Cerebellar nuclear complex (tissue), 1 donor: ENCODE measurements at places on chromosomes 4 and X.

DNA sequence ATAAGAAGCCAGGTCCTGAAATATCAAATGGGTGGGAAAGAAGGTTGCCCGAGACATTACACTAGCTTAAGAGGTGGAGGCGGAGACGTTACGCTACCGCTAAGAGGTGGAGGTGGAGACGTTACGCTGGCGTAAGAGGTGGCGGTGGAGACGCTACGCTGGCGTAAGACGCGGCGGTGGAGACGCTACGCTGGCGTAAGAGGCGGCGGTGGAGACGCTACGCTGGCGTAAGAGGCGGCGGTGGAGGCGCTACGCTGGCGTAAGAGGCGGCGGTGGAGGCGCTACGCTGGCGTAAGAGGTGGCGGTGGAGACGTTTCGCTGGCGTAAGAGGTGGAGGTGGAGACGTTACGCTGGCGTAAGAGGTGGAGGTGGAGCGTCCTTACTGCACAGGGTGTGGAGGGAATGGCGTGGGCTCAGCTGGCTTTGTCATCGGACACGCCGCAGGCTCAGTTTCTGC, 12.8 kb downstream of the CYP4V2 start:
- no peak for DNase-seq

DNA sequence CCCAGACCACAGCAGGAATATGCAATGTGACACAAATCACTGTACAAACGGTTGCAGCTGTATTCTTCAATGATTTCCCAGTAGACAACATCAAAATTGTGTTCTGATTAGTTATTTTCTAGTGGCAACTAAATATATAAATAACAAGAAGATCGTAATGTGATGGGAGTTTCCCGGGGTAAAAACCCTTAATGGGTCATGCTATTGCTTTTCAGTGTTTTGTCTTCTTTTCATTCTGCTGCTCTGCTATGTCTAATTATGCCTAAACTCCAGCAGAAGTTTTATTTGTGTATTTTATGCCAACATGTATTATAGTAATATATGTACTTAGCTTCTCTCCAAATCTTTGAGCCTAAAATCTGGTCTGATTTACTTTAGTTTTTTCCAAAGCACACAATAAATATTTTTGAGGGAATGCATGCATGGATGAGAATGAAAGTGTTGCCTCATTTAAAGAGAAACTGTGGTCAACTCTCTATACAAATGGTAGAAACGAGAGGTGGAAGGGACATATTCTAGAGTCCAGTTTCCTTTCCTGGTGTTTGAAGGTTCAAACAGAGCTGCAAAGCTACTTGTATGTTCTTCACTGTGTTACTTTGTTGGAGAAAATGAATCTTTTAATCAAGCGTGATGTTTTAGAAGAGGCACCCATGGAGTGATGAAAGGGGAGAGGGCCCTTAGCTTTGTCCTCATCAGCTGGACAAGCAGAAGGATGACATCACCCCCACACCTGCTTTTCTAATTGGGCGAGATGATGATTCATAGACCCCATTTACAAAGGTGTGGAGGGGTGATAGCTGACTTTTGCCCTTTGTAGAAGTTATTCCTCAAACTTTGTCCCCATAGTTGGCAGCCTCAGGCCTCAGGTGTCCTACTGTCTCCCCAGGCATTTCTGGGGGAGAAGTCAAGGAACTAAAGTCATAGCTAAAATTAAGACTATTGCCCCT, 129.7 kb downstream of the FRAS1 start:
- DNase-seq: no peak

- no peak for DNase-seq
Measured at GRCh38 chrX:137194164-137194563, 160.4 kb upstream of the GPR101 start.

GRCh38 chrX:39752815-39753214, 344.9 kb downstream of the BCOR start:
- no peak for DNase-seq

DNA sequence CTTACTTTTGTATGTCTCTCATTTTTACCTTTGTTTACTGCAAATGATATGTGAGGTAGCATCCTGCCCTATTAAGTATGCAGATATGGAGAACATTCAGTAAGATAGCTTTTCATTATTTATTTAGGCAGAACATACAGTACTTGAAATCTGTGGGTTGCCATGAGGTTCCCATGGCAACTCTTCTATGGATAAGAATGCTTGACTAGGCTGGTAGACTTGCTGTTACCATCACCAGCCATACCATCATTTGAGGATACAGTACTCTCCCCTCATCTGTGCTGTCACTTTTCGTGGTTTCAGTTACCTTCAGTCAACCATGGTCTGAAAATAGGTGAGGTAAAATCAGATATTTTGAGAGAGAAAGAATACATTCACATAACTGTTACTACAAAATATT, 56.7 kb downstream of the NAF1 start:
- DNase-seq: no peak

- DNase-seq: no peak
Measured at GRCh38 chr4:161273607-161274006, 890.2 kb downstream of the FSTL5 start.

- no peak for DNase-seq
Measured at GRCh38 chr4:10832806-10833628, 148.4 kb upstream of the CLNK start.

- no peak for DNase-seq
Measured at GRCh38 chr4:6961496-6962210, 52.0 kb downstream of the TBC1D14 start.

- no peak for DNase-seq
Measured at GRCh38 chrX:19904778-19905367, 17.5 kb upstream of the SH3KBP1 start.

DNA sequence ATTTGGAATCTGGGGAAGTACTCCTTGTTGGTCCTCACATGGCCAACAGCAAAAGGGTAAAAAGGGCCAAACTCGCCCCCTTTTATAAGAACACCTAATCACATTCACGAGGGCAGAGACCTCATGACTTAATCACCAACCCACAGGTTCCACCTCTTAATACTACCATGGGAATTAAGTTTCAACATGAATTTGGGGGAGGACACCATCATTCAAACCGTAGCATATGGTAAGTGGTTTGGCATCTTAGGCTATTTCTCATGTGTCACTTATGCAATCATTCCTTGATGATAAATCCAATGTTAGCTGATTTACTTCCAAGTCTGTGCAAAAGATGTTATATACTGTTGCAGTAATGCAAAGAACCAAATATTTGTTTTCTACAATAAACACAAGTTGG, 302.9 kb upstream of the FAM241A start:
- no peak for DNase-seq

DNA sequence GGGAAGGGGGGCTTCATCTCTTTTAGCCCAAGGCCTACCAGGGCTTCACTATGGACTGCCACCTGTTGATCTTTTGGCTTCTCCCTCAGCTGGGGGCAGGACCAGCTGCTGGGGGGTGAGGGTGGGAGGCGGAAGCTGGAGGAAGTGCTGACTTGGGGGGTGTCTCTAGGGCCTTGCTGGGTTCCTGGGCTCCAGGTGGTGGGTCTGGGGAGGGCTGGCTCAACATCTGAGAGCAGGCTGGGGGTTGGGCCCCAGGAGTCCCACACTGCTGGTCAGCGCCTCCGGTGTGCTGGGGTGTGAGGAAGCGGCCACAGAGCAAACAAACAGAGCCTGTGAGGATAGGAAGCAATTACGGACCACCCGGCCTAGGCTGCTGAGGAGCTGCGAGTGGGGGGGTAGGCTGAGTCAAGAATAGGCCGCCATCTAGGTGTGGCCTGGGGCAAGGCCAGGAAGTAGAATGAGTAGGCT, 85.7 kb downstream of the EFNB1 start:
- no peak for DNase-seq

GRCh38 chr4:113711883-113712662, 49.5 kb downstream of the CAMK2D start:
- DNase-seq: no peak

DNA sequence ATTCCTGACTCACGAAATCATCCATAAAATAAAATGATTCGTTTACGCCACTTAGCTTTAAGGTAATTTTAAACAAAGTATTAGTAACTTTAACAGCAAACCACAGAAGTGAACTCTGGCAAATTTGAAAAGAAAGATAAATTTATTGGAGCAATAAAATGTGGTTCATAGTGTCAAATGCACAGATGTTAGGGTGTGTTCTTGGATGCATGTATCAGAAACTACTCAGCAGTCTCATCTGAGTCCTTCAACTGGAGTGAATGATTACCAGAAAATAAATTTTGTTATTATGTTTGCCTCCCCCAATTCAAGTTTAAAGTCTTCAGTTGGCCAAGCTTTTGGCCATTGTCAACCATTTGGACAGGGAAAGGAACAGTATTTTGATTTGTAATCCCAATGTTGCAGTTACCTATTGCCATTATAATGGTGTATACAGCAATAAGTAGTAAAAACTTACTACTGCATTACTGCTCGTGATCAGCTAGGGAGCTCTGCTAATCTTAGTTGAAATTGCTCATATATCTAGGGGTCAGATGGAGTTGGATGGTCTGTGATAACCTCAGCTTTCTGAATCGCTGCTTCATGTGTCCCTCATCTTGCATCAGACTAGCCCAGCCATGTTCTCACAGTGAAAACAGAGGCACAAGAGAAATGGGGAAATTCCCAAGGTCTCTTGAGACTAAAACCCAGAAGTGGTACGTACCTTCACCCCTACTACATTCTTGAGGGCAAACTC, 254.6 kb upstream of the KCNIP4 start:
- DNase-seq: no peak

DNA sequence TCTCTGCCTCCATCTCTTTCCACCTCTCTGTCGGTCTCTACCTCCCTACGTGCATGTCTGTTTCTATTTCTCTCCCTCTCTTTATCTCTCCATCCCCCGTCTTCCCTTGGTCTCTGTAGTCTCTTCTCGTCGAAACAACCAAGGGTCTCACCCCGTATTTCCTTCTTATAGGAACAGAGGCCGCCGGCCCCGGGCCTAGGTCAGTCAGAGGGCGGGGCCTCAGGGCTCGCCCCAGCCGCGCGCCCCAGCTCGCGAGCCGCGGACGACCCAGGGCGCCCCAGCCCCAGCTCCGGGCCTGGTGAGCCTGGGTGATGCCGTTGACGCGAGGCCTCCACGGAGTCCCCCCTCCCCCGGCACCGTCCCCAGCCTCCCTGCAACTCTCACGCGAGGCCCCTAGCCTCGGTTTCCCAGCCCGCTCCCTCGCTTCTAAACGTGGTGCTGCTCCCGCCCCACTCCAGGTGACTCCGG, 6.6 kb downstream of the TIMM17B start:
- no peak for DNase-seq

DNA sequence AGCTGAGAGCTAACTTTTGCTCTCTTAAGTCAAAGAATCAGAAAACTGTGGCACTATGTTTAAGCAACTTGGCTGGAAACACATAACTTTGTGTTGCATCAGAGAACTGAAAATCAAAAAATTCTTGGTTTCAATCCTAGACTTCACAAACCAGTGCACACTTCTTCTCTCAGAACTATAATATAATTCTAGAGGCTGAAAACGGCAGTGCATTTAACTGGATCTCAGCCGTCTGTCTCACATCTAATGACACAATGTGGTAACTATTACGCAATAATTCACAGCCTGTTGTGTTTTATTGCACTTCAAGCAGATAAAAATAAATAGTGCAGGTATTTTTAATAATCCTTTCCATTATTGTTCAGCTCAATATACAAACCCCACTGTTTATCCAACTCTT, 260.6 kb upstream of the DIAPH2 start:
- DNase-seq: no peak

DNA sequence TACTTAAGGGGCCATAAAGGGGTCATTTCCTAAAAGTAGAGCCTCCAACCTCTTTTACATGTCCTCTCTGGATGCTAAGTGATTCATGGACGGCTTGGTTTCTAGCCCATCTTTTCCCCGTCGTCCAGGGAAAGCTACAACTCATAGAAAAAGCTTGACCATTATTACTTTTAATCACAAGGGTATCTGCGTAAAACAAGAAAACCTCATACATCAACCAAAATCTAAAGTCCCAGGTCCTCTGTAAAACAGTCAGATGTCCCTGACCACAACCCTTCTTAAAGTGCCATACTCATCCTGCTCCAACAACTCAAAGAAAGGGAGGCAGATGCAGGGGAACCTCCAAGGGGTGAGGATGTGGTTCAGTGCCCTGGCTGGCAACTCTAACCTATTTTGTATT, 29.6 kb downstream of the ADGRA3 start:
- no peak for DNase-seq

GRCh38 chr4:165879641-165880040, 6.6 kb downstream of the TLL1 start:
- DNase-seq: no peak

DNA sequence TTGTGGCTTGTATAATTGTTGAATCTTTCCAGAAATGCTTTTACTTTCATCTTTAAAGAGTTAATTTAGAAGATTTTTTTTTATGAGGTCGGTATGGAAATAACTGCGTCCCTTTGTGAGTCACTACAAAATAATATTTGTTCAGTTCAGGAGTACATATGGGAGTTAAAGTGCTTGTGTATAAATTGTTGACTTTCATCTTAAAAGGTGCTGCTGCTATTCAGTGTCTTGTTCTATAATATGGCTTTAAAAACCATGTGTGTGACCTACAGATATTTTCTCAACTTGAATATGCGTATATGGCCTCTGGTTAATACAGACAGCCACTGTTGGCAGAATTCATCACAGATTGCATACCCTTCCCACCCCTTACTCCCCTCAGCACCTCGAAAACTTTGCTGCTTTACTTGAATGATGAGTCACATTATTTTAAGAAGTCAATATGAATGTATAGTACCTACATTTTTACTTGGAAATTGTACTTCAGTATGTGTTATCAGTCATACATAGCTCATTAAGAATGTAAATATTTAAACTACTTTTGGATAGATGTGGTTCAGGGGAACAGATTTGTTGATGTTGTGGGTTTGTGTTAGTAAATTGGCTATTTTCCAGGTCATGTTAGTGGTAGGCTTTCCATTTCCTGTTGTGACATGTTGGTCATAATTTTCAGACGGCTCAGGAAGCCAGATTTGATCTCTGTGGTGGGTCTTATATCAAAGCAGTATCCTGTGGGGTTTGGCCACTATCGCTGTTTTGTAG, 1.5 kb downstream of the CLCN3 start:
- DNase-seq: no peak

- no peak for DNase-seq
Measured at GRCh38 chr4:80069108-80069836, 3.8 kb downstream of the ANTXR2 start.

- no peak for DNase-seq
Measured at GRCh38 chr4:52588097-52588496, 71.0 kb downstream of the USP46 start.

GRCh38 chrX:5730556-5730955, 498.1 kb downstream of the NLGN4X start:
- DNase-seq: no peak

- DNase-seq: no peak
Measured at GRCh38 chr4:107989162-107989536, 540 bp upstream of the HADH start.

DNA sequence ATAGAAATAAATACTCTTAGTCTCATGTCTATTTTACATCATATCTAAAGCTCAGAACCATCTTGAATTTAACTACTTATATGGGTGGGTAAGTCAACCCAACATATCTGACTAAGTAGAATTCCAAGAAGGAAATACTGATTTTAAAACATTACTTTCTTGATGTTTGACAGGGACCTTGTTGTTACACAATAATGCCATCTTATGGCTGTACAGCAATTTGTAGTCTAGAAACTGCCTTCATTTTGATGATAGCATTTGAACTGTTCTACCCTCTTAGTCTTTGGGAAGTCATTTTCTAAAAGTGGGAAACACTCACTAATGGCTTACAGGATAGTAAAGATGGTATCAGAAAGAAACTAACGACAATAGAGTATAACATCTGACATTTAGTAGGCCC, 929.5 kb downstream of the DMD start:
- no peak for DNase-seq

GRCh38 chrX:115958687-115959359, 211.7 kb upstream of the AGTR2 start:
- DNase-seq: no peak

GRCh38 chrX:57266871-57267270, 19.6 kb upstream of the FAAH2 start:
- no peak for DNase-seq
